Transverse colon (tissue), 4 donors: ENCODE measurements at places on chromosomes 12 and 14.

- DNase-seq = no peak
Measured at GRCh38 chr14:80988192-80988591, 32.8 kb downstream of the TSHR start.

- no peak for DNase-seq
Measured at GRCh38 chr12:87687362-87687761, 341.8 kb downstream of the C12orf50 start.

GRCh38 chr12:56084958-56085543 lies 5.1 kb downstream of the ERBB3 start:
- DNase-seq = peak; percentile 41

DNA sequence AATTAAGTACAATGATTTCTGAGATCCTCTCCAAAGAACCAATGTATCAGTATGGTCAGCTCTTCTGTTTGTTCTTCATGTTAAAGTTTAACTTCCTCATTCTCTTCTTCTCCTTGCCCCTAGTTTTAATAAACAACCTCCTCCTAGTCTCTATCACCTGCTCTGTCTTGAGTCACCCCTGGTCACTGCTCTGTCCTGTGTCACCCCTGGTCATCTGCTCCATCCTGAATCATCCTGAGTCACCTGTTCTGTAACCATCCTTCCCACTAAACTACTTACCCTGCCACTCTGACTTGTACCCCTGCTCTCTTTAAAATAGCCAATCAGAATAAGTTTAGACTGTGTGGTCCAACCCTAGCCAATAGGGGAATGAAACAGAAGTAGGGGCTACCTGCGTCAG lies 100.5 kb downstream of the ALG10B start:
- DNase-seq = no peak

- no peak for DNase-seq
Measured at GRCh38 chr12:73220951-73221350, 948.8 kb downstream of the TRHDE start.

GRCh38 chr14:36605506-36605857 lies 23.1 kb upstream of the NKX2-8 start:
- DNase-seq = no peak

DNA sequence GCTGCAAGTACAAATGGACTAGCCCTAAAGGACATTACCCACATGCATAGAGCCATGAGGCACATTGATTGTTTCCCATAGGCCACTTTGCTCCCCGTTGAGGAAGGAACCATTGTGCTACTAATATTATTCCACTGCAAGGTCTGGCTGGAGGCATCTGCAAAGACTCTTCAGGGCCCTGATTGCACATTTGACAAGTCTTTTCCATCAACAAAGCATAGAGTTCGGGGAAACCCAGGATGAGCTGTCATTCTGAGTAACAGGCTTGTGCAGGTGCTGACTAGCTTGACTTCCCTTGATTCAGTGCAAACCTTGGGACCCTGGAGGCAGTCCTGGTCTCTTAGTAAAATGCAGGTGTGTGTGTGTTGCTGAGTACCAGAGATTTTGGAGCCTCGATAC lies 73.8 kb downstream of the SUSD6 start:
- DNase-seq = no peak

DNA sequence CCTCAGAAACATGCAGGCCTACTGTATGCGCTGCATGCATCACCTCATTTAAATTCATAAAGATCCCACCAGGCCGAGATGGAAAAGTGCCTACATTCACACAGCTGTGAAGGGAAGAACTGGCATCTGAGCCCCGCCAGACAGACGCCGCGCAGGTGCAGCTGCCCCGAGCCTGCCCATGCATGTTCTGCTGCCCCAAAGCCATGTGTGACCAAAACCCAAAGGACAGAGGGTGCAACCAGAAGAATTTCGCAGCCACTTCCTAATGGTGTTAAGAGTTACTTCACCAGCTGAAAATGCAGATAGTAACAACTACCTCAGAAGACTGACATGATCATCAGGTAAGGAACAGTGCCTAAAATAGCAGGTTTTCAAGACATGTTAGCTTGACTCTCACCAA lies 13.5 kb upstream of the KRT8 start:
- DNase-seq = no peak

DNA sequence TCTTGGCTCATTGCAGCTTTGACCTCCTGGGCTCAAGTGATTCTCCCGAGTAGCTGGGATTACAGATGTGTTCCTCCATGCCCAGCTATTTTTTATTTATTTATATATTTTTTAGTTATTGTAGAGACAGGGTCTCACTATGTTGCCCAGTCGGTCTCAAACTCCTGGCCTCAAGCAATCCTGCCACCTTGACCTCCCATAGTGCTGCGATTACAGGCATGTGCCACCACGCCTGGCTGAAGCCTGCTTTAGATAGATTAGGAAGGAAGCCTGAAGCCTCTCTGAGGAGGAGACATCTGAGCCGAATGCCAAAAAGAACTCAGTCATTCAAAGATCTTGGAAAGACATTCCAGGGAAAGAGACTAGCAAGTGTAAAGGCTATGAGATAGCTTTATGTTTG lies 10.2 kb downstream of the INHBC start:
- DNase-seq = no peak

DNA sequence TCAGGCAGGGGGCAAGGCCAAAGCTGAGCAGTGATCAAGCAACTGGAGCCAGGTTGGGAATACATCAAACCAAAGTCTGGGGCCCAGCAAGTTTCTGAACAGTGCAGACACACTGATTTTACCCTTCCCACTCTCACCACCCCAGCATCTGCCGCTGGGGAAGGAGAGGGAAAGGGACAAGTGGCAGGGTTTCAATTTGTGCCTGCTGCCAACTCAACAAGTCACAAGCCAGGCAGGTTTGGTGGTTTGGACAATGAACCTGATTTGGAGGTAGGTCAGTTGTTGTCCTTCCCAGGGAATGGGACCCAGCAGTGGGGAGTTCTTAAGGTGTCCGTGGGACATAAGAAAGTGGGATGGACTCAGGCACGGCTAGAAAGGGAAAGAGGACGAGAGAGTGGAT lies 151.9 kb upstream of the NOS1 start:
- no peak for DNase-seq

- DNase-seq = no peak
Measured at GRCh38 chr12:19893514-19893913, 454.2 kb downstream of the AEBP2 start.

GRCh38 chr12:52662093-52662917 lies 10.3 kb upstream of the KRT2 start:
- DNase-seq = no peak

GRCh38 chr14:103834956-103835355 lies 12.4 kb downstream of the PPP1R13B start:
- DNase-seq = no peak

DNA sequence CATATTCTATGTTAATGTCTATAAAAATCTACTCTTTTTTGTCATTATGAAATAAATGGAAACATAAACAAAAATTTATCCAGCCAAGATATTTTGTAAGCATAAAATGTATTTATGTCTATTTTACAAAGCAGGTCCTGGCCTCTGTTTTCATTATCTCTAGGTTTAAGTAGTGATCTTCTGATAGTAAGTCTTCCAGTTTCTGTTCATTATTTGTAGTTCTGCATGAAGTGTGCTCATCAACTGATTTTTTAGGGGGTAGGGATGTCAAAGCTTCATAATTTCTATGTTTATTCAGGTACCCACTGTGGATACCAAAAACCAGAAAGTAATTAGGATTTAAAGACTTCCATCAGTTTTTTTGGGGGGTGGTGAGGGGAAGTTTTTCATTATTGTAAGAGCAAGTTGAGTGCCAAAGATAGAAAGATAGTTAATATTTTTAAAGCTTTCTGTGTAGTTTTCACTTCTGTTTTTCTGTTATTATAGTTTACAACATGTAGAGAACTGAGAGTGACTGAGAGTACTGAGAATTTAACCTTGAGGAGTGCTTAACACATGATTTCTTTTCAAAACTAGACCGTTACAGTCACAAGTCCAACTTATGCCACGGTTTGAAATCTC lies 30.6 kb upstream of the LMO3 start:
- no peak for DNase-seq
